ENCODE measurements at places on chromosomes 2 and 18.

DNA sequence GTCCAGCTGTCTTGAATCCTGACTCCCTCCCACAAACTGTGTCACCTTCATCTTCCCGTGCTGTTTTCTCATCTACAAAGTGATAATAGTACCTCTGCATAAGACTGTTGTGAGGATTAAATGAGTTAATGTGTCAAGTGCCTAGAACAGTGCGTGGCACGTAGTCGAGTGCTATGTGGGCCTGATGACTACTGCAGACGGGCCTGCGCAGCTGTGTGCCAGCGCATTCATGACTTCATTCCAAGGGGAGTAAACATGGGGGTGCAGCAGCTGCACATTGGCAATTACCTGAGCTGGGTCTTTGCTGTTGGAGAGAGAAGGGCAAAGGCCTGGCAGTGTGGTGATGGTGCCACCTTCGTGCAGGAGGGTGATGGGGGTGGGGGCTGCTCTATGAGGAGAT, 5.0 kb downstream of the TEX44 start:
- DNase-seq: no peak

DNA sequence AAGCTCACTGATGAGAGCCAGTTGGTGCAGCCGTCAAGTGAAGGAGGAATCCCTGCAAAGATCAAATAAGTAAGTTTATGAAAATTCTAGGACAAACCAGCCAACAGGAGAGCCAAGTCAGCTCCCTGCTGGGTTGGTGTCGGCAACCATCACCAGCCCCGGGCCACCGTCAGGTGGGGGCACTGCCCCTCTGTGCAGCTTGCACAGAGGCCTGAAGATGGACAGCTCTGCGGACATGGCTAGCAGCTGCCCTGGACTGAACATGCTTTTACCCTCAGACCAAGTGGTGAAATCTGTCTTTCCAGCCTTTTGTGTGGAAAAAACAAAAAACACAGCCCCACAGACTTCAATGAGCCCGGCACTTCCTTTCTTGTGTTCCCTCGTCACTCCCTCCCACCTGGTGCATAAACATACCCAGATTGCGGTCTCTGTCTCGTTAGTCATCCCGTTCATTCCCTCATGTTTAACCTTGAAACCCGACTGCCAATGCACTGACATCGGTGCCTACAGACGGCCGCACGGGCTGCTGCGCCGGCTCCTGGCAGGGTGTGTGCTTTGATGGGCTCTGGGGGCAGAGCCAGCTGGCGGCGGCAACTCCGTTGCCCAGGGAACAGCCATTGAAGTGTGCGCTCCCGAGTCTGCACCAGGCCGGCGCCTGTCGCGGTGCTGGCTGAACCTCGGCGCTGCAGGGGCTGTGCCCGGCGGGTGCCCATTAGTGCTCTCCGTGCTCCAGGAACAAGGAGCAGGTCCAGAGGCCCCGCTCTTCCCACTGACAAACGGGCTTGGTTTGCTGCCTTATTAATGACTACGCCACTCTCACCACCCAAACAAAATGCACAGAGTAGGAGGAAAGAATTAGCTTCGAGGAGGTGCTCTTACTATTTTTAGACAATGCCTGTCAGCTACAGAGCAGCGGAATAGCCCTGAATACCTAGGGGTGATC, 95.3 kb downstream of the EIPR1 start:
- no peak for DNase-seq

- DNase-seq: no peak
Measured at GRCh38 chr2:223870840-223871611, 33.6 kb upstream of the AP1S3 start.

DNA sequence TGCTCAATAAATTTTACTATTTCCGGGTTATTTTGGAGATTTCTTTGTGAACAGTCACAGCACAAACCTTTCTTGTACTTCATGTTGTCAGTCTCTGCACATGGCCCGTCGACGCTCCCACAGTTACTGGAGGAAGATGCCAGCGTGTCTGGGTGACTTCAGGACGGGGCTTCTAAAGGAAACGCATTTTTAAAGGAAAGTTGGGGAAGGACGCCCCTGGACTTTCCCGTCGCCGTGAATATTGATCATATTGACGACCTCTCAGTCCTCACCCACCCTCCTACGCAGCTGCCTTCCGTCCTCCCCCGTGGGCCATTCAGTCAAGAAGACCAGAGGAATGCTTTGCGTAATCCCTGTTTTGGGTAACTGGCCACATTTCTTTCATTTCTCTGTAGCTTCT, 71.1 kb upstream of the SNTG2 start:
- no peak for DNase-seq

DNA sequence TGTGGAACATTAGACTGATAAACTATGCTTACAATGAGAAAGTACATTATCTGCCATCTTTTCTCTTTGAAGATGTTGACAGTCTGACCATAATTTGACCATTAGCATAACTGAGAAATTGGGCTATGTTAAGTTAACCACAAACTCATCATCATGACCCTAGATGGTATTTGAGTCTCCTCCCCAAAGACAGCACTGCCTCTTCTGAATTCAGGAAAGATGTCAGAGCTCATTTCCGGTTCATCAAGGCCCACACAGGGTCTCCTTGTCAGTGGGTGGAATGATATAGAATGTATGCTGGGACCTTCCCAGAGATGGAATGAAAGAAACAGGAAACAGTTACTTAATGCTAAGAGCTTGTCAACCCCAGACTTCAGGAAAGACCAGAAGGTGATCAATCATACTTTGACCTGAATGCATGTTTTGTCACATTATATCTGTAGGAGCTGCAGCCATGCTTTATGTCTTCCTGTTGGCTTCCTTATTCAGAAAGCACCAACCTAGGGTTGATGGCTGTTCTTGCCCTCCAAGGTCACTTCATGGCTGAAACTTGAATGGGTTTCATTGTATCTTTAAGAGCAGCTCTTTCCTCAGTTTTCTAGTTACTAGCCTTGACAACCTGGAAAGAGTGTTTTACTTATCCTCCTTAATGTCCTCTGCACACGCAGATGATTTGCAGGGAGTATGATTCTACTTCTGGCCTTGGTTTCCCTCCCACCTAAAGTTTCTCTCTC, 99.1 kb upstream of the NEUROD1 start:
- no peak for DNase-seq

GRCh38 chr2:29789911-29790485, 131.4 kb downstream of the ALK start:
- no peak for DNase-seq

GRCh38 chr2:216701544-216701943, 6.2 kb upstream of the IGFBP5 start:
- no peak for DNase-seq

GRCh38 chr2:201448701-201449100, 2.6 kb downstream of the TRAK2 start:
- no peak for DNase-seq

GRCh38 chr18:32707147-32707546, 65.7 kb downstream of the KLHL14 start:
- no peak for DNase-seq

GRCh38 chr2:181235683-181236459, 221.3 kb upstream of the ITGA4 start:
- DNase-seq: no peak

DNA sequence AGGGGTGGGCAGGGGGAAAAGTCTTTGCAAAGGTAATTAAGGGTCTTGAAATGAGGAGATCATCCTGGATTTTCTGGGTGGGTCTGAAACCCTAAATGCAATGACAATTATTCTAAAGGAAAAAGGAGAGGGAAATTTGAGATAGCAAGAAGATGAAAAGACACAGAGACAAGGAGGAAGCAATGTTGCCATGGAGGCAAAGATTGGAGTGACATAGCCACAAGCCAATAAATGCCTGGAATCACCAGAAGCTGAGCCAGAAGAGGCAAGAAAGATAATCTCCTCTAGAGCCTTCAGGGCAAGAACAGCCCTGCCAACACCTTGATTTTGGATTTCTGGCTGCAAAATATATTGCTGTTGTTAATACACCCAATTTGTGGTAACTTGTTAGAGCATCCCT, 1246.3 kb upstream of the PIK3C3 start:
- no peak for DNase-seq

DNA sequence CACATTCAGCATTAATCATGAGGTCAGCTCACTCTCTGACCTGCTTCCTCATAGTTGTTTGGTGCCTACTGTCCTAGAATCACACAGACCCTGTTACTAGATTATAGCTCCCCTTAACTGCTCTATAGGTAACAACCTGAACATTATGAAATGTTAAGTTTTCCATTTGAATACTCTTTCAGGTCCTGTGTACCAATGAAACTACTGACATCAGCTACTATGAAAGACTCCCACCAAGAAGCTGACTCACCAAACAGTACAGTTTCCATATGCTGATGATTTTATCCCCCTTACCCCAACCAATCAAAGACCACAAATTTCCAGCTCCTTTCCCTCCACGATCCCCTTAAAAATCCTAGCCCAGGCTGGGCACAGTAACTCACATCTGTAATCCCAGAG, 56.3 kb downstream of the SRBD1 start:
- peak; percentile 32 for DNase-seq

DNA sequence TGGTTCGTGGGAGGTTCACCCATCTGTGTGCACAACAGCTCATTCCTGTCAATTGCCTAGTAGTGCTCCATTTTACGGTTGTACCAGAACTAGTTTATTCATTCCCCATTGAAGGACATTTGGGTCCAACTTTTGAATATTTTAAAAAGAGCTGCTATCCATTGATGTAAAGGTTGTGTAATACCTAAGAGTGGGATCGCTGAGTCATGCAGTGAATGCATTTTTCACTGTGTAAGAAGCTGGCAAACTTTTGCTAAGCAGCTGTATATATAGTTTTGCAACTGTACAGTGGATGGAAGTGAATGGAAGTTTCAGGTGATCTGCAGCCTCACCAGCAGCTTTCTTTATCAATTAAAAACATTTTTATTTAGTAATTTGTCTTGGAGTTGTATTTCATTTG, 104.5 kb downstream of the DCDC2C start:
- no peak for DNase-seq

DNA sequence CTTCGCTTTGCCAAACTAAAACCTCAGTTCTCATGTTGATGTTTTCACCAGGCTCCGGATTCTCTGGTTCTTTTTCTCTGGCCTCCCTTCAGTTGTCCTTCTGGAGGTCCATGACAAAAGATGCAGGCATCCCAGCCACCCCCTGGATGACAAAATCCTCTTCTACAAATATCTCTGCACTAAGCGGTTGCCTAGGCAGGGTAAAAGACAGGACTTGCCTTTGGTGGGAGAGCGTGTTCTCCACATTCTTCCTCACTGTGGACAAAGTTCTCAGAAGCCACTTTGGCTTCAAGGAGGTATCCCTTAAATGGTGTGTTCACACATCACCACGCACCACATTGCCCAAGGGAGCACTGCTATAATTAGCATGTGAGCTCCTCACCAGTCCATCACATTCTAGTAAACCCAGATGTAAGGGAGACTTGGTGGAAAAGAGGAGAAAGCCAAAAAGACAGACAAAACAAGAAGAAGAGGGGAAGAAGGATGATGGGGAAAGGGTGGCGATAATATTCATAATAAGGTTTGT, 23.6 kb upstream of the MRPL33 start:
- DNase-seq: no peak

- DNase-seq: peak; percentile 3
Measured at GRCh38 chr2:227280895-227281294, 44.2 kb upstream of the MFF start.

DNA sequence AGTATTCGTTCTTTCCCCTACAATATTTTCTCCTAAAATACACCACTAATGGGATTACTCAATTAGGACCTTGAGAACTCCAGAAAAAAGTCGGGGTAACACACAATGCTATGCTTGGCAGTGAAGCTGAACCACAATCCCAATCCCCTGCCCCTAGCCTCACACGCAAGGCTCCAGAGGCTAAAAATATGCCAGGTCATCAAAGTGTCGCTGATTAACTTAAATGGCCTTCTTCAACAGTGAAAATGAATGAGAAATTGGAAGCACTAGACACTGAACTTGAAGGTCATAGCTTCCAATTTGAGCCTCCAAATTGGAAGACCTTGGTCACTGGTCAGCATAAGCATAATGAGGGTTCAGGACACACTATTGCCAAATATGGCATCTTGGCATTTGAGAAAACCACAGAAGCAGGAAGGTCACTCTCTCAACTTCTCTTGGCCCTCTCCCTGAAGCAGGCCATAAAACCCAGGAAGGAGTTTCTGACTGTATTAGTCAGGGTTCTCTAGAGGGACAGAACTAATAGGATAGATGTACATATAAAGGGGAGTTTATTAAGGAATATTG, 86.0 kb upstream of the SATB2 start:
- DNase-seq: no peak

GRCh38 chr2:231068525-231069222, 12.0 kb downstream of the PSMD1 start:
- DNase-seq: peak; percentile 53

GRCh38 chr2:30147715-30148610, 1.2 kb downstream of the YPEL5 start:
- DNase-seq: peak; percentile 45

DNA sequence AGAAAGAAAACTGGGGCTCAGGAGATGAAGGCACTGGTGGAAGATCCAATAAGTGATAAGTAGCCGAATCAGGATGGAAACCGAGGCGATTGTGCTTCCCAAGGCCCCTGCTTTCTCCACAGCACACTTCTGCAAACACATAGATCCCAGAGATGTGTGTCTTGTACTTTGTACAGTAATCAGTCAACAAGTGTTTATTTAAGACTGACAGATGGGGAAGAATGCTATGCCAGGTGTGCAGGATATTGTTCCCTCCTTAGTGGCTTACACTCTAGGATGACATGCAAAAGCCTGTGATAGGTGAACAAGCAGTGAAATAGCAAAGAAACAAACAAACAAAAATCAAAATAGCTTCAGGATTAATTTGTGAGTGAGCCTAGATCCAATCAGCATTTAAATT, 116.6 kb downstream of the ACTR3 start:
- DNase-seq: no peak

DNA sequence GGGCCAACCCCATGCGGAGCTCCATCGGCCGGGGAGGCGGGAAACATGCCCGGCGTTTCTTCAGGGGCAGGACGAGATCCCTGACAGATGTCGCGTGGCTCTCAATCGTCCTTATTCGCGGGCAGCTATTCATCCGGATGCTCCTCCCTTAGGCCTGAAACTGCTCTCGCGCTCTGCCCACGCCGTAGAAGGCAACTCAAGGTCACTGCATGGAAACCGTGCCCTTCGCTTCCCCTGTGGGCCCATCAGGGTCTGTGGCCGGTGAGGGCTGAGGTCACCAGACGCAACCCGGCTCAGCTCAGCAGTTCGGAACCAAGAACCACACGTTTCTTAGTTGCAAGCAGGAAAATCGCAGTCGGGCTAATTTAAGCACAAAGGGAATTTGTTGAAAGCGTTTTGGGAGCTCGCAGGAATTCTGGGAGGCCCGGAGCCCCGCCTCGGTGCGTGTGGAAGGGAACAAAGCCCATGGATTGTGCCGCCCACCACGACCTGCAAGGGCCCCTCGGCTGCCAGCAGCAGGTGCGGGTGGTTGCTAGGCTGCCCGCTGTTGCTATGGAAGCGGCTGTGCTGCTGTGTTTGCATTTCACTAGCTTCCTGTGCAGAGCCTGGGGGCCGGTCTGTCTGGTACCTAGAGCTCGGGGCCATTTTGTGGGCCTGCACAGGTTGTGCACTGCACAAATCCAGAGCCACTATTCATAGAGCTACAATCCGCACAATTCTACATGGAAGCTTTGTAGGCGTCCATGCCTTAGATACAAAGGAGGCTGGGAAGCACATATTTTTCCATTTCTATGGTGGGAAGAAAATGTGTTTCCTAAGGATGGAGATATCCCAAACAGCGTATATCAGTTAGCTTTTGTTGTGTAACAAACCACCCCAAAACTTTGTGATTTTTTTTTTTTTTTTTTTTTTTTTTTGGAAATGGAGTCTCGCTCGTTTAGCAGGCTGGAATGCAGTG, 6.0 kb upstream of the ALLC start:
- DNase-seq: peak; percentile 12
